ENCODE measurements at places on chromosomes 6 and 20.

DNA sequence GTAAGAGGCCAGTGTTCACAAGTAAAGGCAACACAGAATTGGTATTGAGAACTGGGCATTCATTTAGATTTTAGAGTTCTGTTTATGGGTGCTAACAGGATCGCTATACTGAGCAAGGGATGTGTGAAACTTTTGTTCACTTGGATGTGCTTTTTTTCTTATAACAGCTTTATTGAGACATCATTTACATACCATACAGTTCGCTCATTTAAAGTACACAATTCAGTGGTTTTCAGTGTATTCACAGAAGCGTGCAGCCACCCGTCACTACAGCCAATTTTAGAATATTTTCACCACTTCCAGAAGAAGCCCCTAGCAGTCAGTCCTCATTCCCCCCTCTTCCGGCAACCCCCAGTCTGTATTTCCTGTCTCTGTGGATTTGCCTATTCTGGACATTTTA is 48.7 kb downstream of the GFRA4 start:
- DNase-seq, result no peak

- DNase-seq, result no peak
Measured at GRCh38 chr6:11637266-11637665, 99.7 kb downstream of the TMEM170B start.

DNA sequence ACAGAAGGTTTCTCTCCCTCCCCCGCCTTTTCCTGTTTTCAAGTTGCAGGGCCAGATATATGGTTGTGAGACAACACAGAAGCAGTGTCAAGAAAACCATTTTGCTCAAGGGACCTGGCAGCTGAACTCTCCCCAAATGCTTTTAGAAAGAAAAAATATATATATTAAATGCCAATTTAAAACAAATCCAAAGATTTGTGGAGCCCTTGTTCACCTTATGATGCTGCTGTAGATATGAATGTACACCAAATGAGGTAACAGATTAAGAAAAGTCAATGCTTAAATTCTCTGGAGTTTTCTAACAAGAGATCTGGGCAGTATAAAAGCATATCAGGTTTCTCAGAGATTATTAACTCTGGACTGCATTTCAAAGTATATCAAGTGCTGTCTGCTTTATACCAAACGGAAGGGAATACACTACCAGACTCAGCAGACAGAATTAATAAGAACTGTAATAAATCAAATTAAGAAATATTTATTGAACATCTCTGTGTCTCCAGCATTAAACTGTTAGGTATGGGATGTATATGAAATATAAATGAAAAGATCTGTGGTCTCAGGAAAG is 357.5 kb downstream of the HDGFL1 start:
- DNase-seq, result no peak

- DNase-seq, result no peak
Measured at GRCh38 chr20:50636601-50637540, 54.5 kb downstream of the RIPOR3 start.

DNA sequence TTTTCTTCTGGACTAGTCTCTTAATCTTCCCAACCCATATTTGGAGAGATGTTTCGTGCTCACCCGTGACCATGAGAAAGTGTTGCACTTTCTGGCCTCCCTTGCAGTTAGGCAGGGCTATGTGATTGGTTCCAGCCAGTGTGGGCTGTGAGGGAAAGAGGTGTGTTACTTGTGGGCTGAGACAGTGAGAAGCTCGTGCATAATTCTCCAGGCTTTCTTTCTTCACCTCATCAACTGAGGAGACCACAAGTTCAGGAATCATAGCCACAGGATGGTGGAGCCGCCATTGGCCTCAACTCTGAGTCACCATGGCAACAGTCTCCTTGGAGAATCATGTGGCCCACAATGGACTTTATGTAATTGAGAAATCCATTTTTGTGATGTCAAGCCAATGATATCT is 57.5 kb upstream of the FUCA2 start:
- DNase-seq, result no peak

GRCh38 chr6:148608199-148608951 is 138.5 kb upstream of the UST start:
- no peak for DNase-seq

- DNase-seq, result no peak
Measured at GRCh38 chr20:480044-480443, 17.7 kb upstream of the TBC1D20 start.

DNA sequence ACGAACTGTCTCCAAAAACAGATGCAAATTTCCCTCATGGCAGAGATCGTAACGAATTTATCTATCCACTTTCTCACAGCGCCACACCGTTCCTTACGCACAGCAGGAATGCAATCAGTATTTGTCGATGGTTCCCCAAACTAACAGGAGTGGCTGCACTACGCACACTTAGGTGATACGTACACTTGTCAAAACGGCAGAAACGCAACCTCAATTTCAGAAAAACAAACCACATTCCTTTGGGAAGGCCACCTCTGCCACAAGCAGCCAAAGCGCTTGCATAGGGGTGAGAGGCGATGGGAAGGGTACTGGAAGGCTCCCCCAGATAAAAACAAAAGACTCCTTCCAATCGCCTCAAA is 638 bp downstream of the MDN1 start:
- DNase-seq, result no peak

GRCh38 chr6:125750692-125751333 is 1.4 kb downstream of the HEY2 start:
- DNase-seq, result no peak
